ENCODE measurements at places on chromosomes 4 and X. TPM values are rescaled to one million over a fixed set of nuclear protein-coding genes. Genes with fewer than 3 reads are reported as not detected.

Gene HTT
- total RNA-seq, result 11.7 TPM

GRCh38 chrX:10496345-10496965 lies 123.9 kb downstream of the MID1 start:
- DNase-seq, result peak; percentile 76

GRCh38 chr4:122364700-122365404 lies 14.0 kb upstream of the ADAD1 start:
- DNase-seq, result no peak

DNA sequence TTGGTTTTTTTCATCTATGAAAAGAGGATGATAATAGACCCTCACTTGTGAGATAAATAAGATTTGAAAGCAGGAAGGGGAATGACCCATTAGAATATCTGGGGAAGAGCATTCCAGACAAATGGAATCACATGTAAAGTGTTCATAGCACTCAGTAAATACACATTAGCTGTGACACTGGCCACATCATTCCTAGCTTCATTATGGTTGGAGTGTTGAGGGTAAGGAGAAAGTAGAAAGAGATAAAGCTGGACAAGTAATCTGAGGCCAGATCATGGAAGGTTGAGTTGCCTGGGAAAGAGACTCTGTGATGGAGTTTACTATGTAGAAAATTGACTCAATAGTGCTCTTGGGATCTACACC lies 6.9 kb upstream of the PGRMC1 start:
- no peak for DNase-seq

All from RPMI7951 (cell line).